ENCODE measurements at places on chromosomes 11 and 22.

- no peak overlapping the region for H3K27ac ChIP-seq
- no peak overlapping the region for H3K4me3 ChIP-seq
- no peak for DNase-seq
- H3K4me1 ChIP-seq: peaks cover 14% of the 10 kb centered on the region
These were observed 40.5 kb downstream of the IGLL5 start for GRCh38 chr22:22927888-22928665.

GRCh38 chr11:29125606-29126005 is 891.2 kb downstream of the KCNA4 start:
- H3K4me1 ChIP-seq: no peaks in the 10 kb centered on the region
- no peaks in the 10 kb centered on the region for H3K27me3 ChIP-seq
- no peak overlapping the region for H3K27ac ChIP-seq
- DNase-seq: no peak
- H3K4me3 ChIP-seq: no peak overlapping the region
- H3K36me3 ChIP-seq: no peaks in the 10 kb centered on the region

- no peak overlapping the region for H3K27ac ChIP-seq
- no peak for DNase-seq
- no peaks in the 10 kb centered on the region for H3K27me3 ChIP-seq
- no peaks in the 10 kb centered on the region for H3K4me1 ChIP-seq
These were observed 88.9 kb downstream of the BMAL1 start for GRCh38 chr11:13366266-13367026.

GRCh38 chr11:66716996-66717395 is 12.0 kb downstream of the SPTBN2 start:
- peaks cover 2% of the 10 kb centered on the region for H3K36me3 ChIP-seq
- DNase-seq: no peak
- H3K4me1 ChIP-seq: no peaks in the 10 kb centered on the region
- H3K27me3 ChIP-seq: peaks cover 62% of the 10 kb centered on the region

GRCh38 chr11:69662806-69663205 is 12.3 kb downstream of the LTO1 start:
- no peaks in the 10 kb centered on the region for H3K27me3 ChIP-seq
- H3K4me1 ChIP-seq: no peaks in the 10 kb centered on the region
- H3K4me3 ChIP-seq: no peak overlapping the region
- DNase-seq: peak; percentile 52

DNA sequence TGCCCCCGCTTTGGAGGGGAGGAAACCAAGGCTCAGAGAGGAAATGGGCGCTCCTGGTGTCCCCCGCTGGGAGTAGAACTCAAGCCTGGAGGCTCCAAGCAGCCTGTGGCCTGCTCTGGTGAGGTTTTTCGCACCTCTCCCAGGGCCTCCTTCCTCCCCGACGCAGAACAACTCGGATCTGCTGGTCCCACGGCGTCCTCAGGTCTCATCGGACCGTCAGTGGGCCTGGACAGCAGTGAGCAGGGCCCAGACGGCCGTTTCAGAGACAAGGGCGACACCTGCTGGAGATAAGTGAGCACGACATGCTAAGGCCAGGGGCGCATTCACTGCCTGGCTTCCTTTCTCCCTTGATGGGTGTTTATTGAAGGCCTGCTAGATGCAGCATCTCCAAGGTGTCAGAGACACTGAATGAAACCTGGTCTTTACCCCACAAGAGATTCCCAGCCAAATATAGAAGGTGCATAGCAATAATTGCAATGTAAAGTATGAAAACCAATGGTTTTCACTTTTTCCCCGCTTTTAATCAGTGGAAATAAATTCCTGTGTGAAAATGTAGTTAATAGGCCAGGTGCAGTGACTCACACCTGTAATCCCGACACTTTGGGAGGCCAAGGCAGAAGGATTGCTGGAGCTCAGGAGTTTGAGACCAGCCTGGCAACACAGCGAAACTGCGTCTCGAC is 26.9 kb upstream of the CD82 start:
- no peaks in the 10 kb centered on the region for H3K27me3 ChIP-seq
- H3K27ac ChIP-seq: no peak overlapping the region
- no peak overlapping the region for H3K4me3 ChIP-seq
- DNase-seq: peak; percentile 67

DNA sequence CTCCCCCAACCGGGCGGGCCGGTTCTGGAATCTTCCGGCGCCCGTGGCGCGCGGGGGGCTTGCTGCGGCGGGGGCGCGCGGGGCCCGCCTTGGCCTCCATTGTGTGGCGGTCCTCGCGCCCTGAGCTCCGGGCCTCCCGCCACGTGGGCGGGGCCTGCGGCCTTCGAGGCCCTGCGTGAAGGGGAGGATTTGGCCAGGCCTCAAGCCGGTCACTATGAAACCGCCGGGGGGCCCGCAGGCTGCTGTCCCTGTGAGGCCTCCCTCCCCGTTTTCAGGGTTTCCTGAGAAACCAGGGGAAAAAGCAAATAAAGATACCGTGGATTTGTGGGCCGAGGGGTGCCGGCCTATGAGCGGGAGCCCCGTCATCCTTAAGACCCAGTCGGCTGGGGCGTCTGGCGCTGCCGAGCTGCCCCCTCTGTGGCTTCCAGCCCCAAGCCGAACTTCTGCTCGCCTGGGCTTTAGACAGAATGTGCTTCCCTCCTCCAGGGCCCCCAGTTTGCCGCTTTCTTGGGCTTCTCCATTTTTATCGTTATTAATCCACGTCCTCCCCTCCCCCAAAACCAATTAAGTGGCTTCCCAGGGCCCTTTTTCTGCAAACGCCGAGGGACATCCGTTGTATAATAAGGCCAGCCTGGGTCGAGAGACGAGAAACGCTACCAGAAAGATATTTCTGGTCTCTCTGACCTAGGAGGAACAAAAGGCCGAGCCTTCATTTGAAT is 602 bp downstream of the EWSR1 start:
- no peak for DNase-seq
- peaks cover 3% of the 10 kb centered on the region for H3K27me3 ChIP-seq
- peaks cover 5% of the 10 kb centered on the region for H3K36me3 ChIP-seq

DNA sequence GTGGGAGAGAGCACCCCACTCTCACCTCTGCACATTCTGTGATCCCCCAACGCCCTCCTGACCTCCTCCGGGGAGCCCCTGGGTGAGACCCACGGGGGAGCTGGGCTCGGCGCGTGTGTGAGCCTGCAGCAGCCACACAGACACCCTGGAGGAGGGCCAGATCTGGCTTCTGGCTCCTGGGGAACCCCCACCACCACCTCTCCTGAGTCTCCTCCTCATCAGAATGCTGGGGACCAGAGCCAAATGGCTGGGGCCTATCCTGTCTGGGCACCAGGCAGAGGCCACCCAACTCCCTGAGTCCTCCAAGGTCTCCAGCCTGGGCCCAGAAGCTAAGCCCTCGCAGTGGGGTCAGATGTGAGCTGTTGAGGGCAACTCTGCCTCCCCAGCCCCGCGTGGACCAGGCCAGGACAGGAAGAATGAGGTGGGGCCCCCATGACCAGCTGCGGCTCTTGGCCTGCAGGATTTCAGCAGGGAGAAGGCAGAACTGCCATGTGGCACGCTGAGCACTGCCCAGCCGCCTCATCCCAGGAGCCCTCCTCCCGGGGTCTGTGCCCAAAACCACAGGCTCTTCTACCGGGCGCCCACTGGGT is 5.5 kb upstream of the PIM3 start:
- no peaks in the 10 kb centered on the region for H3K36me3 ChIP-seq
- no peak for DNase-seq
- H3K4me3 ChIP-seq: no peak overlapping the region
- H3K27ac ChIP-seq: no peak overlapping the region

DNA sequence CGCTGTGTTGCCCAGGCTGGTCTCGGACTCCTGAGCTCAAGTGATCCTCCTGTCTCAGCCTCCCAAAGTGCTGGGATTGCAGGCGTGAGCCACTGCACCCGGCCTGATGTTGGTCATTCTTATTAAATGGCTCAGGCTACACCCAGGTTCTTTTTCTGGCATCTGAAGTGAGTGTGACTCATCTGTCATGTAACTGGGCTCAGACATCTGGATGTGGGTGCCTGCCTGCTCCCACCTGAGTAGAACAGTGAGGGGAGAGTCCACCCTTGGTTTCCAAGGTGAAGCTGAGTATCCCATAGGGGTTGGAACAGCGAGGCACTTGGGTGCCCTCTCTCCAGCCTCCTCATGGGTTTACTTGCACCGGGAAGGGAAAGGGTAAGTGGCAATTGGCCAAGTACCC is 36.7 kb upstream of the EIF3D start:
- peaks cover 3% of the 10 kb centered on the region for H3K36me3 ChIP-seq
- H3K27me3 ChIP-seq: peaks cover 36% of the 10 kb centered on the region
- H3K27ac ChIP-seq: no peak overlapping the region
- H3K4me3 ChIP-seq: no peak overlapping the region
- no peak for DNase-seq

GRCh38 chr11:40230821-40231220 is 1228.6 kb downstream of the LRRC4C start:
- no peaks in the 10 kb centered on the region for H3K36me3 ChIP-seq
- no peak overlapping the region for H3K4me3 ChIP-seq

DNA sequence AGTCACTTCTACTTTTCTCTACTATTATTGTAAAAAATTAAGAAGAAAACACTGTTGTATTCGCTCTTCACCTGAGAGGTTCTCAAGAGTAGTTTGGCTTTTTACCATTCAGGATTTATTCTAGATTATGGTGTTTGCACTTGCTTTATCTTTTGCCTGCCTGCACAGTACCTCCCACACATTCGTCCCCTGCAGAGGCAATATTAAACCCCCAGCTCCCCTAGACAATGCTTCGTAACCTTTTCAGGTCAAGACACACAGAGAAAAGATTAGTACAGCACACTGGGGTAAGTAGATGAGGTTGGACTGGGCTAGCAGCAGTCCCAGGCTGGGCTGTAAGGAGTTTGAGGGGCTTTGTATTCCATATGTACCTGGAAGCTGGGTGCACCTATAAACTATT is 62.4 kb downstream of the TNRC6B start:
- no peaks in the 10 kb centered on the region for H3K27me3 ChIP-seq
- DNase-seq: no peak
- peaks cover 44% of the 10 kb centered on the region for H3K4me1 ChIP-seq
- H3K4me3 ChIP-seq: peak overlapping the region; percentile 39
- peak overlapping the region; percentile 81 for H3K27ac ChIP-seq

GRCh38 chr22:21984793-21985192 is 2.2 kb upstream of the TOP3B start:
- DNase-seq: no peak
- H3K36me3 ChIP-seq: no peaks in the 10 kb centered on the region
- H3K27ac ChIP-seq: no peak overlapping the region
- H3K27me3 ChIP-seq: no peaks in the 10 kb centered on the region
- peaks cover 30% of the 10 kb centered on the region for H3K4me1 ChIP-seq

DNA sequence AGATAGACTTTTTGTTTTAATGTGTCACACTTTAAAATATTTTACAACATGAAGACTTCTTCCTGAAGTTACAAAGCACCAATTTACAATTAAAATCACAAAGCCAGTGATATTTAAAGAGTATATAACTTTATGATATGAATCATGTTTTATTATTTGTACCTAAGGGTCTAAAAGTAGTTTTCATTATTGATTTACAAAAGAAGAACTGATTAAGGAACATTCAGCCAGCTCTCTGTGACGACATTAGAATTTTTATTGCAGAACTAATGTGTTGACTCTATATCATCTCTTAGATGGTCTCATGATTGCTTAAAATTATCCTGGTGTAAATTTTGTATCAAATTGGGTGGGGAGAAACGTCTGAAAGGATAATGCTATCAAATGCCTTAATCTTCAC is 82.8 kb upstream of the ALKBH3 start:
- peaks cover 12% of the 10 kb centered on the region for H3K36me3 ChIP-seq
- DNase-seq: no peak
- no peak overlapping the region for H3K4me3 ChIP-seq
- no peaks in the 10 kb centered on the region for H3K4me1 ChIP-seq

- no peaks in the 10 kb centered on the region for H3K27me3 ChIP-seq
- H3K36me3 ChIP-seq: peaks cover 86% of the 10 kb centered on the region
- H3K4me3 ChIP-seq: peak overlapping the region; percentile 99
- peak overlapping the region; percentile 90 for H3K27ac ChIP-seq
- no peak for DNase-seq
These were observed 3.3 kb downstream of the RBM4 start for GRCh38 chr11:66641834-66642233.

DNA sequence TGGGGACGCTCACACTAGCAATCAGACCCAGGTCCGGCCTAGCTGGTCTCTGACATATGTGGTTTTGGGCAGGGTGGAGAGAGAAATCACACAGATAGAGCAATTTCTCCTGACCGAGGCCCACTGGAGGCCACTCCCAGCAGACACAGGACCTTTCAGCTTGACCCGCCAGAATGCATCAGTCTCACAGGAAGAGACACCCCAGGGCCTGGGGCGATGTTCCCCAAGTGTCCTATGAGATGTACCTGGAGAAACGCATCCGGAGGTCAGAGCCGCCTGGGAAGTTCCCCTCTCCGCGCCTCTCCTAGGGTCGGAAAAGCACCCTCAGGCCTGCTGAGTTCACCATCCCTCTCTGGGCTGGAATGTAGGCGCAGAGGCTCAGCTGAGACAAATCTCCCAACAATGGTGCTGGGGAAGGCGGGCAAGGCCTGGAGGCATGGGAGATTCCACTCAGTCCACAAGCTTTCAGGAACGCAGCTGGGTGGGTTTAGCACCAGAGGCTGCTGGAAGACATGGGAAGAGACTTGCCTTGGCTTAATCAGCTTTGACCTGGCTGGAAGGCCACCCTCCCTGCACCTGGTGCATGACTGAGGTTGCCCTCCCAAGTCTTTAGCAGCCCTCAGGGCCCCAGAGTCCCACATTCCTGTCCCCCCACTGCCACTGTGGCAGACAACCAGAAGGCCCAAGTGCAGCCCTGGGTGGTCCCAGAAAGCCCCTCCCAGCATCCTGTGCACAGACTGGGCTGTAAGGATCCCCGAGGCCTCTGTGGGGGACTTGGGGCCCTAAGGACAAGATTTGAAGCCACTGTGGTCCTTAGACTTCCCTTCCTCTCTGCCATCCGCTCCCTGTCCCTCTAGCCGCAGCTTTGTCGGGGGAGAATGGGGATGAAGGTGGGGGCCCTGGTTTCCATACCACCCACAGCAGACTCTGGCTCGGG is 57.5 kb downstream of the RTL6 start:
- DNase-seq: no peak
- no peak overlapping the region for H3K4me3 ChIP-seq
- H3K27me3 ChIP-seq: no peaks in the 10 kb centered on the region
- H3K36me3 ChIP-seq: no peaks in the 10 kb centered on the region
- H3K4me1 ChIP-seq: no peaks in the 10 kb centered on the region

- no peak overlapping the region for H3K27ac ChIP-seq
- DNase-seq: no peak
- H3K4me1 ChIP-seq: no peaks in the 10 kb centered on the region
- H3K4me3 ChIP-seq: no peak overlapping the region
- no peaks in the 10 kb centered on the region for H3K36me3 ChIP-seq
These were observed 55.0 kb upstream of the VSTM5 start for GRCh38 chr11:93905384-93905783.

- no peaks in the 10 kb centered on the region for H3K36me3 ChIP-seq
- no peak overlapping the region for H3K27ac ChIP-seq
- H3K27me3 ChIP-seq: no peaks in the 10 kb centered on the region
- no peak for DNase-seq
- H3K4me1 ChIP-seq: no peaks in the 10 kb centered on the region
These were observed 870.6 kb upstream of the LRRC4C start for GRCh38 chr11:42329929-42330565.

GRCh38 chr11:131190446-131190845 is 180.0 kb upstream of the NTM start:
- peaks cover 2% of the 10 kb centered on the region for H3K4me1 ChIP-seq
- H3K27me3 ChIP-seq: peaks cover 5% of the 10 kb centered on the region
- H3K4me3 ChIP-seq: no peak overlapping the region
- H3K36me3 ChIP-seq: no peaks in the 10 kb centered on the region

GRCh38 chr11:85960678-85961077 is 105.5 kb downstream of the CCDC83 start:
- no peaks in the 10 kb centered on the region for H3K27me3 ChIP-seq
- H3K4me1 ChIP-seq: peaks cover 5% of the 10 kb centered on the region
- peak overlapping the region; percentile 68 for H3K27ac ChIP-seq
- no peak for DNase-seq
